Mammary epithelial cell (primary cell): ENCODE measurements at places on chromosomes 6 and 20.

DNA sequence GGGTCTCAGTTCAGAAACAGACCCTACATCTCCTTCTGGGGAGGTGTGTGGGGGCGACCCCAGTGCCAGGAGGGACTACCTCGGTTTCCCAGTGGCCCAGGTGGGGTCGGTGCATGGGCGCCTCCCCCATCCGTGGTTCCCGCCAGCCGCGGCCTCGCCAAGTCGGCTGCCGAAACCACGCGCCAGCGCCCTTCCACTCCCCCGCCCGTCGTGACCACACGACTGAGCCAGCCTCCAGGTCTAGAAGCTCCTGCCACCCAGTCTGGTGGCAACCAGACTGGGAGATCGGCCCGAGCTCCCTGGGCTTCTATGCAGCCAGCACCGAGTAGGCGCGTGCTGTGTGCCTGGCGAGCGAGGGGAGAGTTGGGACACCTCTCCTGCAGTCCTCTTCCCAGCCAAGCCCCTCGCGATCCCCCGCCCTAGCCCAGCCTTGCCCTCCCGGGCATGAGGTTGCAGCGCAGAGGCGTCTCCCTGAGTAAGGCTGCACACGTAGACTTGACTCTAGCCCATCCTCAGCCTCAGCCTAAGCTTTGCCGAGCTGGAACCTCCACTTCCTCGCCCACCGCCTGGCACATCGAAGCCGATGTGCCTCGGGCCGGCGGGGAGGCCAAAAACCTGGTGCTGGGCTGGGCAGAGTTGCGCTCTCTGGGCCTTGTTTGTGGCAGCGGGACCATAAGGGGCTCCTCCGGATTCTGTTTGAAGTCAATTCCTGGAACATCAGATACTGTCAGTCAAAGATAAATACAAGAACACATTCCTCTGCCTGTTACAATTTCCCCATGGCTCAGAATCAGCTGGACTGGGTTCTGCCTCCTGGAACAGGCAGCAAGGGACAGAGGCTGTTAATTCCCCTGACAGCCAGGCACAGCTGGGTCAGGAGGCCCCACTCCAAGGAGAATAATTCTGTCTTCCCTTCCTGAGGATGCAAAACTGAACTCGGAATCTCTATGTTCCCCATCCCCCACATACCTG lies 1.5 kb upstream of the CPNE5 start:
- DNase-seq = no peak

- DNase-seq = no peak
Observed at GRCh38 chr6:155234167-155234566, 29.6 kb upstream of the CLDN20 start.

DNA sequence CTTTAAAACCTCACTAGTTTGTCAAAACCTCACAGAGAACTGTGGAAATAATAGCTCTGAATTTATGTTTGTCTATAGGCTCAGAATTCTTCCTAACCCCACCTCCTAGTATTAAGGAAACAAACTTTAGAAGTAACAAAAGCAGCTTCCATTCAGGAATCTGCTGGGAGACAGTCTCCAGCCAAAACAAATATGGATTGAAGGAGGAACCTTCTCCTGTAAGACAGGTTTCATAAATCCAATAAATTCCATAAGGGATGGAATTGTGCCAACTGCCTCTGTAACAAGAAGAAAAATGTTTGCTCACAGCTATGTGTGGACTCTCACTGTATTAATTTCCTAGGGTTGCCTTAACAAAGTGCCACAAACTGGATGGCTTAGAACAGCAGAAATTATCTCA lies 7.5 kb downstream of the SYCP2 start:
- peak; percentile 25 for DNase-seq

DNA sequence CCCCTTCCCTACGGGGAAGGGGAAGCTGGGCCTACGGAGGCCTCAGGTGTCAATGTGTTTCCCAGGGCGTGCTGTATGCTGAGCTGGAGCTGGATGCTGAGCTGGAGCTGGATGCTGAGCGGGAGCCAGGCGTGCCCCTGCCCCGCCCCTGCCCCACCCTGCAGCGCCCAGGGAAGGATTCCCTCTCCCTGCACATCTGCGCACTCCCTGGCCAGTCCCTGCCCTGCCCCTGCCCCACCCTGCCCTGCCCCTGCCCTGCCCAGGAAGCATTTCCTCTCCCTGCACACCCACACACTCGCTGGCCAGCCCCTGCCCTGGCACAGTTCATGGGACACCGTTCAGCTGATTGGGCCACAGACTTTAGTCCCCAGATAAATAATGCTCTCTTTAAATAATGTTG lies 196.8 kb downstream of the SMOC2 start:
- DNase-seq = no peak

DNA sequence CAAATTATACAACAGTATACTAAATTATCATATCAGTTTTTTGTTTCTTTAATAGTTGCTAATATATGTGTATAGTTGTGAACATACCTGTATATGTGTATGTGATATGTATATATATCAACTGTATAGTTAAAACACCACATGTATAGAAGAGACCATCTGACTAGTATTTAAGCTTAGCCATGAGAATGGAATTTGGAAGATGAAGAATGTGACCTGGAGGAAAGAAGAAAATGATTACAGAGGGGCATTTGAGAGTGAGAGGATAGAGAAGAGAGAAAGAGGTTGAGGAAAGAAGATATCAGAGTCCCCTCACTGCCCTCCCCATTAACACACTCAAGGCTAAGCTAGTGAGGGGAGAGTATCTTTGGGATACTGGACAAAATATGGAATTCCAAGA lies 335.9 kb downstream of the BCKDHB start:
- no peak for DNase-seq

- DNase-seq = no peak
Observed at GRCh38 chr6:108699290-108700041, 138.7 kb downstream of the FOXO3 start.

GRCh38 chr6:88722686-88723085 lies 240.7 kb downstream of the RNGTT start:
- no peak for DNase-seq

GRCh38 chr6:37628611-37629320 lies 68.9 kb downstream of the MDGA1 start:
- no peak for DNase-seq

- no peak for DNase-seq
Observed at GRCh38 chr6:167742719-167743303, 83.9 kb upstream of the AFDN start.

DNA sequence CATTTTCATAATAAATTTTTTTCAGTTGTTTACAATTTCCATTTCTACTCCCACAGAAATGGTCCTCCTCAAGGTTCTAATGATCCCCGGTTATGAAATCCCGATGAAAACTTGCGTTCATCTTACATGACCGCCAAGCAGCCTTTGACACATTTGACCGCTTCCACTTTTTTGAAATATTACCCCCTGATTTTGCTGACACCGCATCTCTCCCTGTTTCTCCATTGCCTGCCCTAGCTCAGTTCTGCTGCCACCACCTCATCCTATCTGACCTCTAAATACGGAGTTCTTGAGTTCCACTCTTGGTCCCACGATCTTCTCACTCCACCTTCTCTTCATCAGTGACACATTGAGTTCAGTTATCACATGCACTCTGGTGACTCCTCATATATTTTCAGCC lies 74.1 kb downstream of the SLC35B3 start:
- no peak for DNase-seq
